ENCODE measurements at places on chromosomes 2 and 18.

- DNase-seq, result no peak
Measured at GRCh38 chr2:37784759-37785149, 113.3 kb upstream of the CDC42EP3 start.

- no peak for DNase-seq
Measured at GRCh38 chr18:50194631-50195532, at the start of gene MYO5B. TSS of gene MYO5B (minus strand) at chr18:50195147. CDS start at chr18:50194793, 354 bp downstream.

DNA sequence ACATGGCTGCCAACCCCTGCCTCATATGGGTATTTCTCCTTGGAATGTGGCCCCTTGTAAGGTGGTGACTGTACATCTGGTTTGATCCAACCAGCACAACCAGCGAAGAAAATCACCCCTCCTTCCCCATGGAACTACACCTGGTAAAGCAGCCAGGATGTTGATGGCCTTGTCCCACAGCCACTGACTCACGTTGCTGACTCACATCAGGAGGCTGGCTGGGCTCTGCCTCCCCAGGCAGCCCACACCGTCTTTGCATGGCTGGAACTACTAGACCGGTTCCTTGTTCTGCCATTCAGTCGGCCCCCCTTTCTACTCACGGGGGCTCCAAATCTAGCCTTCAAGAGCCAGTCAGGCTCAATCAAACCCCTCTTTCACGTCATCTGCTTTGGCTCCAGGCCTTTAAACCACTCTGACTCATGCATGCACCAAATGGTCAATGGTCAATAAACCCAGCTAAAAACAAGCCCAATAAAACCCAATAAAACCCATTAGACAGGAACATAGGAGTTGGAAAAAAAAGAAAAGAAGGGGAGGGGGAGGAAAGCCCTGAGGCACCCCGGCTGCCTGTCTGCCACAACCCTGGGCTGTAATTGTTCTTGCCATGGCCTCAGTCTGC lies 114.8 kb downstream of the PLB1 start:
- DNase-seq, result no peak

DNA sequence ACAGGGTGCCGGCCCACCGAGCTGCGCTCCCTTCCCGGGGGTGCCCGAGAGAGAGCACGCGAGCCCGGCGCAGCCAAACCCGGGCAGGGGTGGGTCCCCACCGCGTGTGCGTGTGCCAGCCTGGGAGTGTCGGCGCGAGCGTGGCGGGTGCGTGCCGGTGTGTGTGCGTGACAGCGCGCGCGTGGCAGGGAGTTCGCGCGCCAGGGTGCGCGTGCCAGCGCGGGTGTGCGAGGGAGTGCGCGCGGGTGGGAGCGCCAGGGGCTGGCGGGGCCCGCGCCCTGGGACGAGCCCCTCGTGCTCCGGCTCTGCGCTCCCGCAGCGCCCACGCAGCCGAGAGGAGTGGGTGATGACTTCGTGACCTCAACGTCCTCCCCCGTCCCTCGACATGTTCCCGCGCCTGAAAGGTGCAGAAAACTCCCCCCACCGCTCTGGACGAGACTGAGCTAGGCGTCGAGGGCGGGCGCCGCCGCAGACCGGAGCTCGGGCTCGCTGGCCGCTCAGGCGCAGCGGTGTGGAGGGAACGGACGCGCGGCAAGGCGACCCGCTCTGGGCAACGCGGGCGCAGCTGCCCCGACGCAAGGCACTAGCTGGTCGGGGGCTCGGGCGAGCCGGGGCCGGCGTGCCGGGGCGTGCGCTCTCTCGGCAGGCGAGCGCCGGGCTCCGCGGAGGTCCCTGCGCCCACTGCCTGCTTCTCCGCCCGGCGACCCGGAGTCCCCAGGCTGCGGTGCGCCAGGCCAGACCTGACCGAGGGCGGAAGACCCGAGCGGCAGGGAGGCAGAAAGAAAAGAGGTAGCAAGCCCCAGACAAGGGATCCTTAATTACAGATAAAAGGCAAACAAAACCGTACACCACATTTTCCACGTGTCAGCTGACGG lies 582.8 kb downstream of the ZEB2 start:
- DNase-seq, result peak; percentile 39

GRCh38 chr2:209694748-209695147 lies 76.9 kb upstream of the UNC80 start:
- DNase-seq, result no peak

DNA sequence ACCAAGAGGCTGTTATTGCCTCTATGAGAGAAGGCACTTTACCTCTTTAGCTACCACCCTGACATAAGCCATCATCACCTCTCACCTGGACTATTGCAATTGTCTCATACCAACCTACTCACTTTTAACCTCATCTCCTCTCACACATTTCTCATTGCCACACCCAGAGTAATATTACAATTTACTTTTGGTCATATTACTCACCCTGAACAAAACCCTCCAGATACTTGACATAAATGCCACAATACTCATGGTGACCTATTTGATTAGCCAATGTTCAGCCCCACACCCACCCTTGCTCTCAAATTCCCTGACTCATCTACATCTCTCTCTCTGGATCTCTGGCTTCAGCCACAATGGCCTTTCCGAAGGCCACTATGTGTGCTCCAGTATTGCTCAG lies 90.9 kb upstream of the CDH7 start:
- DNase-seq, result no peak

DNA sequence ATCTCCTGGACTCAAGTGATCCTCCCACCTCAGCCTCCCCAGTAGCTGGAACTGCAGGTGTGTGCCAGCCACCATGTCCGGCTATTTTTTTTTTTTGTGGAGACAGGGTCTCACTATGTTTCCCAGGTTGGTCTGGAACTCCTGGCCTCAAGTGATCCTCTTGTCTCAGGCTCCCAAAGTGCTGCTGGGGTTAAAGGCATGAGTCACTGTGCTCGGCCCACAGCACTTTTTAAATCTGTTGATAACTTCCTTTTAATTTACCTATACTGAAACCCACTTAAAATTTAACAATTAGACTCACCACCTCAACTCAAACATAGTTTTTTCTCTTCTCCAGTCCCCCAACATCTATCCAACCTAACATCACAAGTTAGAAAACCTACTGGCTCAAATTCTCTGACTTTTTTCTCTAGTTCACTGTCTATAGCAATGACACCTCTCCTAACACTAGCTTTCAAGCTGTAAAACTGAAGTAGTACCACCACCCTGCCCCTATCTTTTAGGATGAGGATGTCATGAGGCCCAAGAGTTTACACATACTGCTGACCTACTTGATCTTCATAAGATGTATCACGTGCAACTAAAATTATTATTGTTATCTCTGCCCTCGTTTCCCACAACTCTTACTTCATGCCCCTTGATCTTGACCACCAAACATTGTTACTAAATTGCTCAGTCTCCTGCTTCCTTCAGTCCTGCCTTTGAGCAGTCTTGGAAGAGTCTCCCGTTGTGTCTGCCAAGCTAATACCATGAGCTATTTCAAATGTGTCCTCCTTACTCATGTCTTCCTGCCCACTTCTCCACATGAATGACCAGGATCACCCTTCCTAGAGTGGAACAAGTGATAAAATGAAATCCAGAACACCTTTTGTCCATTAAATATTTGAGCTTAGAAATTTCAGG lies 142.3 kb upstream of the ZFP36L2 start:
- DNase-seq, result no peak

DNA sequence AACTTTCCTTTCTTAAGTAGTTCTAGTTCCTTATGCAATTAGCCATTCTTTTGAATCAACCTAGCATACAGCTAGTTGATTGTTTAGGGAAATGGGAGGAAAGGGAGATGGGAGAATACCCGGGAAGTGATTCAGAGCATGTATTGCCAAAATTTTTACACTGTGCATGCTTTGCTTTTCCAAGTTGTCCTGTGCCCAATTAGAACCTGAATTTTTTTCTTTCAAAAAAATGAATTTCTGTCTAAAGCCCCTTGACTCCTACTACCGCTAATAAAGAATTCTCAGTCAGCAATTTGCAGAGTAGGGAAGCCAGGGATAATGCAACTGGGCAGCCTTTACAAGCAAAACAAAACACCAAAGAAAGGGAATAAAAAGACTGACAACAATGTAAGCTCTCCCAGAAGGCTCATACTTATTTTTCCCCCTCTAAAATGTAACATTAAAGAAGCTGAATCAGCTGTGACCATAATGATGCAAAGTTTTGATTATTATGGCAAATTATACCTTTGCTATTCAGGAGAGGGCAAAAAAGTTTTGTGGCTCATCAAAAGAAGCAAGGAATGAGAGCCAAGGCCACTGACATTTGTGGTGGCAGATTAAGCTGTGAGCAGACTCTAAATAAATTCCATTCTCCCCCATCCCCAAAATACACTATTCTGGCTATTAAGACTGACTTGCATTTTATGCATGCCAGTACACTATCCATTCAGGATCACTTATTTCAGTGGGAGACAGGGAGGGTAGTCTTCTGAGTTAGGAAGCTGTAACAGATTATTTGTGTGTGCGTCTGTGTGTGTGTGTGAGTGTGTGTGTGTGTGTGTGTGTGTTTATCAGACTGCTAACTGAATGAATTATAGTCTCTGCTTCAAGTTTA lies 174.3 kb downstream of the ERBB4 start:
- DNase-seq, result no peak
